IMR-90 (cell line): ENCODE measurements at places on chromosomes 16 and 17. TPM values are rescaled to one million over a fixed set of nuclear protein-coding genes. Genes with fewer than 3 reads are reported as not detected.
A peak's percentile ranks its signal among the peaks of the same experiment; 100 is the strongest.

DNA sequence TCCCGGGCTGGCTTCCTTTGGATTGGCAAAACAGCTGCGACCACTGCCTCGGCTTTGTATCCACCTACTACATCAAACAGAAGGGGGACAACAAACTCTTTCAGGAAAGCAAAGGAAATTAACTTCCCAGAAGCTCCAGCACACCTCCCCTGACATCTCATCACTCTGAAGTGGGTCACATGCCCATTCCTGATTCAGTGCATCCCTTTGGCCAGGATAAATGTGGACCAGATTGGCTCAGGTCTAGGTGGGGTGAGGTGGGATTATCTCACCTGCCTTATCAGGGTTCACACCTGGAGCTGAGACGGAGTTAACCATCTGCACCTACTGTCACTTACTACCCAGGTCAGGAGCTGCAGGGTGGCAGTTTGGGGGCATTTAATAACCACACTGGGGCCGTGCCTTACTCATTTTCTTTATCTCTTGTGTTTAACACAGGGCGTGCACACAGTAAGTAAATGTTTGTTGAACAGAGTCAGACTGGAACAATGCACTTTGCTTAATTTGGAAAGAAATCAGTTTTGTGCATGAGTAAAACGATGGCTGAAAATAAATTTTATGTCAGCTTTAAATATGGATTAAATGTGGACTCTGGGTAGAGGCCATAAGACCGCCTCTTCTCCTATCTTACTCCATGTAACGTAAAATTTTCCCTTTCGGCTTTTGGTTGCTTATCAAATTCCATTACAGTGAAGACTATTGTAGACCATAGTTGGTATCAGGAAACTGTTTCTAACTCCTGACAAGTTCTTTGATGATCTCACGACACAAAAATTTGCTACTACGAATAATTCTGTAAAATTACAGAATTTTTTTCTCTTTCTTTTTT lies 36.0 kb downstream of the IQCK start:
- H3K27me3 ChIP-seq, result no peaks in the 10 kb centered on the region
- H3K4me1 ChIP-seq, result peaks cover 12% of the 10 kb centered on the region
- H3K27ac ChIP-seq, result peak overlapping the region; percentile 44; the same call in 1 of the 2 replicates
- DNase-seq, result peak; percentile 83

DNA sequence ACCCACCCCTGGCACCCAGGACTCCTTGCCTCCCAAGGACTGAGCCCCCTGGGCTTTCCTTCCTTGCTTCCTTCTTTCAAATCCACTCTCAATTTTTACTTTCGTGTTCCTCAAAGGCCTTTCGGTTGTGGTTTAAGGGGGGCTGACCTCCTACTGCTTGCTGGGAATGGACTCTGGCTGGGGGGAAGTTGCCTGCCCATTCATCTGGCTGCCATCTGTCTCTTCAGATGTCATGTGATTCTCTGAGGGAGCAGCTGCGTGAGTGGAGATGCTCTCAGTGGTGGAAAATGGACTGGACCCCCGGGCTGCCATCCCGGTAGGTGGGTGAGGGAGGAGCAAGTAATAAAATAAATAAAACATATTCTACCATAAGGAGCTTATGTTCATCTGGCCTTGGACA lies 93.8 kb upstream of the RPRML start:
- H3K4me1 ChIP-seq, result peaks cover 5% of the 10 kb centered on the region
- H3K27ac ChIP-seq, result no peak overlapping the region
- no peaks in the 10 kb centered on the region; the same call in 1 of the 2 replicates for H3K36me3 ChIP-seq
- H3K4me3 ChIP-seq, result no peak overlapping the region

GRCh38 chr16:69880640-69881133 lies 70.4 kb upstream of the CLEC18A start:
- peaks cover 5% of the 10 kb centered on the region for H3K4me1 ChIP-seq
- DNase-seq, result peak; percentile 44
- no peaks in the 10 kb centered on the region for H3K36me3 ChIP-seq
- no peak overlapping the region for H3K4me3 ChIP-seq
- no peak overlapping the region for H3K27ac ChIP-seq

- peaks cover 80% of the 10 kb centered on the region for H3K36me3 ChIP-seq
- H3K4me3 ChIP-seq, result no peak overlapping the region
- DNase-seq, result no peak
- no peak overlapping the region for H3K27ac ChIP-seq
Observed at GRCh38 chr16:88390735-88391134, 8.0 kb downstream of the ZNF469 start.

GRCh38 chr17:44402564-44403172 lies 13.2 kb upstream of the ITGA2B start:
- H3K27me3 ChIP-seq, result no peaks in the 10 kb centered on the region
- H3K27ac ChIP-seq, result no peak overlapping the region
- peaks cover 44% of the 10 kb centered on the region for H3K36me3 ChIP-seq
- no peaks in the 10 kb centered on the region for H3K4me1 ChIP-seq
- no peak overlapping the region for H3K4me3 ChIP-seq
- DNase-seq, result no peak

- no peak for DNase-seq
- no peaks in the 10 kb centered on the region for H3K4me1 ChIP-seq
- H3K27me3 ChIP-seq, result peaks cover 9% of the 10 kb centered on the region
- no peak overlapping the region for H3K27ac ChIP-seq
- no peaks in the 10 kb centered on the region for H3K36me3 ChIP-seq
Observed at GRCh38 chr17:49217651-49218413, 7.3 kb downstream of the ABI3 start.

GRCh38 chr17:55038291-55038690 lies 69.7 kb downstream of the STXBP4 start:
- no peak for DNase-seq
- H3K36me3 ChIP-seq, result no peaks in the 10 kb centered on the region; the same call in 1 of the 2 replicates
- no peaks in the 10 kb centered on the region for H3K27me3 ChIP-seq
- no peaks in the 10 kb centered on the region for H3K4me1 ChIP-seq
- no peak overlapping the region for H3K4me3 ChIP-seq
- no peak overlapping the region for H3K27ac ChIP-seq

GRCh38 chr16:54112451-54113206 lies 174.0 kb downstream of the IRX3 start:
- H3K27me3 ChIP-seq, result no peaks in the 10 kb centered on the region
- no peak overlapping the region for H3K4me3 ChIP-seq
- DNase-seq, result no peak
- peaks cover 3% of the 10 kb centered on the region; the same call in 1 of the 2 replicates for H3K36me3 ChIP-seq

DNA sequence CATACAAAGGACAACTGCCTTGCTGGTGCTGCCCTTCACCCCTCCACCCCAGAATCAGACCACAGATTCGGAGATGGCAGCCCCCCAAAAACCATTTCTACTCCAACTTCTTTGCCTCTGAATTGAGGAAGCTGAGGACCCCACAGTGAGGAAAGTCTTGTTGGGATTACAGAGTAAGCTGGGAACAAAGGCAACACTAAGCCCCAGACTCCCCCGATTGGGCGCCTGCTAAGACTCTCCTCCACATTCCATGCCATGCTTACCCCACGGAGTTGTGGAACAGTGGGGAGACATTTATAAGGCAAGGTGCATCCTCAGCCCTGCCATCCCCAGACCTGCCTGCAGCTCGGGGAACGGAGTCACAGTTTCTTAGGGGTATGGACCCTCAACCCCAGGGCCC lies 1.9 kb downstream of the GIT1 start:
- H3K4me3 ChIP-seq, result no peak overlapping the region
- DNase-seq, result no peak
- H3K27me3 ChIP-seq, result no peaks in the 10 kb centered on the region
- peak overlapping the region; percentile 59; the same call in 1 of the 2 replicates for H3K27ac ChIP-seq

DNA sequence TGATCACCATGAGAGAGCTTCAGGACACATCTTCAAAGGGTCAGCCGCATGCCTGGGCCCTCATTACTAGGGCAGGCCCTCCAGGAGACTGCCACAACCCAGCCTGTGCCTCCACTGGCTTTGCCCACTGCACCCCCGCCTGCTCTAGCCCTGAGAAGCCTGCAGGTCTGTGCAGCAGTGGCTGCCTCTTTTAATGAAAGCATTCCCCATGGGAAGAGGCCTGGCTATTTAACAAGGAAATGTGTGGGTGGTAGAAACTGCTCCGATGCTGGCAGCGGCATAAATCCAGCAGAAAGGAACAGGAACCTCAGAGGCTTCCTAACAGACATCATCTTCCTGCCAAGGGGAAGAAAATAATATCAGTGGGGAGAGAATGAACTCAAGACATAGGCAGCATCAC lies 375 bp upstream of the KRT32 start:
- no peak overlapping the region for H3K27ac ChIP-seq
- H3K27me3 ChIP-seq, result peaks cover 24% of the 10 kb centered on the region
- no peak for DNase-seq
- H3K4me1 ChIP-seq, result peaks cover 8% of the 10 kb centered on the region
- no peak overlapping the region for H3K4me3 ChIP-seq
- H3K36me3 ChIP-seq, result no peaks in the 10 kb centered on the region

DNA sequence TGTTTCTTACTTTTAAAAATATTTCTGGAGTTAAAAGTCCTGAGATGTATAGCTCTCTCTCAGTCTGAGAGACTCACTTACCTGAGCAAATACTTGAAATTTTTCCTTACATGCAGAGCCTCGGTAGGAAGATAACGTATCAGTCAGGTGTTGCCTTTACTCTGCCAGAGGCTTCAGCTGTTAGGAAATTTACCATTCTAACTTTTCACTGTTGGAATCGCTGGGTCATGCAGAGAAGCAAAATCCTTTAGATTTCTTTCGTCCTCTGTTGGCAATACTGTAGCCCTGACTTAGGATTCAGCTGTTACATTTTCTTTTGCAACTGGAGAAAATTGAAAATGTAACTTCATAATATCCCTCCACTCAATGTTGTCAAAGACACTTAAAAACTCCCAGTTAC lies 20.0 kb upstream of the KCNJ16 start:
- H3K4me1 ChIP-seq, result peaks cover 5% of the 10 kb centered on the region; the same call in 1 of the 2 replicates
- H3K27ac ChIP-seq, result no peak overlapping the region
- H3K4me3 ChIP-seq, result no peak overlapping the region
- no peak for DNase-seq
- no peaks in the 10 kb centered on the region for H3K27me3 ChIP-seq

DNA sequence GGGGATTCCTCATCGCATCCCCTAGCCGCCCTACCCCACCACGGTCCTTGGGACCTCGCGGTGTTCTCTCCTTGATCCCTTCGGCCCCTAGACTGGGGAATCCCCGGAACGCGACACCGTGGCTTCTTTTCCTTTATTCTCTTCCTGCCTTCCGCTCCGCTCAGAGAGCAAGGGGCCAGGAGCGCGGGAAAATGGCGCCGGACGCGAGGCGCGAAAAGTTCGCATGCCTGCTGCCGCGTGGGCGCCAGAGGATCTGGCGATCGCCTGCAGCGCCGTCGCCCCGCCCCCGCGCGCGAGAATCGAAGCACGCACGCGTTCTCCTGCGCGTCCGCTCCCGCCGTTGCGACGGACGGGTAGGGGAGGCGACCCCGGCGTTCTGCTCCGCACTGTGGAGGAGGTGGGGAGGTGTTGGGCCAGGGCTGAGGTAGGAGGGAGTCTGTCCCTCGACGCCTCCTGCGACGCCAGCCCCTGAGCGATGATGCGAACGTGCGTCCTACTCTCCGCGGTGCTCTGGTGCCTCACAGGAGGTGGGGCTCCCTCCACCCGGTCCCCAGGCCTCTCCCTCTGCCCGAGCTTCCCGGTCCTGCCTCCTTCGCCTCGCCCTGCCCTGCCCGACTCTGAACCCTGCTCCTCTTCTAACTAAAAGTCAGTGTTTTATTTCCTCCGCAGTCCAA lies at the start of gene ZPBP2:
Gene ZPBP2, plus strand, starts transcription at position 323 of the 674 bp plus-strand sequence. Its CDS starts 153 bp downstream, at position 476.
- H3K36me3 ChIP-seq, result no peaks in the 10 kb centered on the region
- H3K27ac ChIP-seq, result no peak within 1 kb of the TSS
- peaks cover 2% of the 10 kb centered on the region; the same call in 1 of the 2 replicates for H3K4me1 ChIP-seq
- no peak within 1 kb of the TSS for H3K4me3 ChIP-seq
- DNase-seq, result no peak

DNA sequence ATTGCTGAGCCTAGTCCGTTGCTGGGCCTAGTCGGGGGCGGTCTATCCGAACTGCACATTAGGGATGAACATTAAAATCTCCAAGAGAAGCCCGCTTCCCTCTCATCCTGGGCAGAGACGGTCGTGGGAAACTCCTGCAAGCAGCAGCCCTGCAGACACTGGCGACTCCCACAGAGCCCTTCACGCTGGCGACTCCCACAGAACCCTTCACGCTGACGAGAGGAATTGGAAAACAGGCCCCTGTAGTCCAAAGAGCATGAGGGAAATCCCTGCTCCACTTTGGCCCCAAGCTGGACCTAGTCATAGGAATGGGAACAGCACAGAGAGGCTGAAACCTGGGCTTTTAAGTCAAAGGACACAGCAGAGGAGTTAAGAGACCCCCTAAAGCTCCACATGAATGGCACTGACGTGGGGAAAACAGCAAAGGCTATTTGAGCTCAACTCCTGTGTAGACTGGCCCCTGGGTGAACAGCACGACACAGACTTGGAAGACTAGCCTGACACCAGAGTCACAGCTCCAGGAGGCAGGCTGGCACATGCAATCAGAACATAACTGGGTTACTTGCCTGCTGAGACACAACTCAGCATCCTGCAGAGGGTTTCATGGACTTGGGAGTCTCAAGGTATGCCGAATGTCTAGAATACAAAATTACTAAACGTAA lies 42.2 kb downstream of the WDR45B start:
- H3K27me3 ChIP-seq, result no peaks in the 10 kb centered on the region
- H3K4me1 ChIP-seq, result peaks cover 5% of the 10 kb centered on the region
- H3K4me3 ChIP-seq, result no peak overlapping the region

DNA sequence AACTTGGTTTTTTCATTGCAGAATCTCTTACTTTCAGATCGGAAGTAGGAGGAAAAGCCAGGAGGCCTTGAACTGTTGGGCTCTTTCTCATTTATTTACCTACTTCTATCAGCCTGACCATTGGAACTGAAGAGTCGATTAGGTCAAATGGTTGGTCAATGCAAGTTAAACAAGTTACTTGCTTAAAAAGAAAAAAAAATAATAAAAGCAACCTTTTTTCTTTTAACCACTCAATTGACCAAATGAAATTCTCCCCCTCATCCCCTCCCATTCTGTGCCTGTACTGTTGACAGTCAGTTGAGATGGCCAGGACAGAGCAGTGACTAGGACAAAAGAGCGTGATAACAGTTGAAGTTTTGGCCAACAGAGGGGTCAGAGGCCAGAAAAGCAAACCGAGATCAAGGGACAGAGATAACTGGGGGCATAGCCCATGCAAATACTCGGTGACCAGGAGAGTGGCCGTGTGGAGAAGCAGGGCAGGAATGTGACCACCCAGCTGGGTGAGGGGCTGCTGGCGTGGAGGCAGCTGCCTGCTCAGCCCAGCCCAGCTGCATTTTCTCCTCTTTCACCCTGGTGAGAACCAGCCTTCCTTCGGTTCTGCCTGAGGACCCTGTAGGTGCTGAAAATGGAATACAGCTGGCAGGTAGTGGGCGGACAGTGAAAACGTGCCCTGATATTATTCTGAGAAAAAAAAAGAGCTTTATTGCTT lies 72.2 kb downstream of the HS3ST3B1 start:
- H3K27me3 ChIP-seq, result no peaks in the 10 kb centered on the region
- H3K4me3 ChIP-seq, result no peak overlapping the region
- no peak for DNase-seq
- H3K4me1 ChIP-seq, result peaks cover 11% of the 10 kb centered on the region
- no peaks in the 10 kb centered on the region for H3K36me3 ChIP-seq
- peak overlapping the region; percentile 39; the same call in 1 of the 2 replicates for H3K27ac ChIP-seq

Gene KRT17
- 2.5 TPM in 2 replicates for total RNA-seq

Gene NPTX1
- total RNA-seq, result 20.8 and 23.3 TPM in 2 replicates

Gene ZNRF1
- 8.2 and 9.7 TPM in 2 replicates for total RNA-seq

Gene DPEP2
- not detected in 2 replicates for total RNA-seq

Gene TBC1D28
- not detected in 2 replicates for total RNA-seq

Gene PIPOX
- total RNA-seq, result 1.1 and 1.3 TPM in 2 replicates

Gene ARHGAP44
- total RNA-seq, result 0.54 and 1.1 TPM in 2 replicates

Gene STH
- total RNA-seq, result not detected in 2 replicates

Gene GDPD1
- 0.72 and 1.1 TPM in 2 replicates for total RNA-seq

Gene MT4
- total RNA-seq, result not detected in 2 replicates

Gene CDH1
- under 0.01 TPM in 1 of 2 replicates, not detected in the other for total RNA-seq

Gene KCNJ18
- total RNA-seq, result not detected in 2 replicates

Gene LRRC3C
- total RNA-seq, result not detected in 2 replicates

Gene PIRT
- not detected in 2 replicates for total RNA-seq
